Glomerular endothelial cell (primary cell): ENCODE measurements at places on chromosomes 13 and 19. TPM values are rescaled to one million over a fixed set of nuclear protein-coding genes. Genes with fewer than 3 reads are reported as not detected.

Gene SHFL
- total RNA-seq: 51.5 and 55.7 TPM in 2 replicates

Gene STOML3
- total RNA-seq: not detected in 2 replicates

Gene EID2
- 11.4 and 19.0 TPM in 2 replicates for total RNA-seq

Gene ZNF497
- 0.58 and 1.2 TPM in 2 replicates for total RNA-seq

Gene IQCN
- total RNA-seq: 0.92 and 2.4 TPM in 2 replicates

Gene TMEM59L
- total RNA-seq: 1.4 and 1.6 TPM in 2 replicates

Gene CEACAM8
- total RNA-seq: not detected in 2 replicates

Gene GNA15
- 0.06 and 0.53 TPM in 2 replicates for total RNA-seq

Gene NOTCH3
- total RNA-seq: 6.2 and 37.5 TPM in 2 replicates

Gene AP2S1
- 217 and 287 TPM in 2 replicates for total RNA-seq

Gene ZNF554
- total RNA-seq: 2.7 and 5.4 TPM in 2 replicates

Gene TRPC4
- total RNA-seq: 2.8 and 6.3 TPM in 2 replicates

Gene TNNT1
- total RNA-seq: 1.5 TPM in 1 of 2 replicates, not detected in the other

Gene ZFR2
- 0.29 TPM in 1 of 2 replicates, not detected in the other for total RNA-seq

Gene ZNF285
- 3.1 and 4.2 TPM in 2 replicates for total RNA-seq

Gene ADAMTS10
- total RNA-seq: 32.6 and 44.3 TPM in 2 replicates

Gene KIR2DL4
- total RNA-seq: 0.41 TPM in 1 of 2 replicates, not detected in the other

Gene COQ8B
- 10.2 and 16.1 TPM in 2 replicates for total RNA-seq

Gene PROZ
- not detected in 2 replicates for total RNA-seq

Gene ACER1
- total RNA-seq: not detected in 2 replicates

Gene SIRT6
- total RNA-seq: 29.1 and 41.8 TPM in 2 replicates

Gene DBP
- total RNA-seq: 2.9 and 4.1 TPM in 2 replicates

Gene C19orf81
- 3.1 and 9.0 TPM in 2 replicates for total RNA-seq

Gene CGB2
- not detected in 2 replicates for total RNA-seq

Gene CCDC8
- total RNA-seq: 3.3 and 4.5 TPM in 2 replicates

Gene LIM2
- not detected in 2 replicates for total RNA-seq

Gene MLLT1
- 23.3 and 32.2 TPM in 2 replicates for total RNA-seq

Gene KLK1
- not detected in 2 replicates for total RNA-seq

Gene MAB21L1
- not detected in 2 replicates for total RNA-seq

Gene LRRC63
- total RNA-seq: 0.06 TPM in 1 of 2 replicates, not detected in the other

Gene C5AR2
- total RNA-seq: under 0.01 TPM in 2 replicates

Gene CCNA1
- 5.7 and 7.0 TPM in 2 replicates for total RNA-seq

Gene CNMD
- not detected in 2 replicates for total RNA-seq

Gene CDC42EP5
- 172 and 177 TPM in 2 replicates for total RNA-seq
